ENCODE measurements at places on chromosomes 13 and 19. TPM values are rescaled to one million over a fixed set of nuclear protein-coding genes. Genes with fewer than 3 reads are reported as not detected.
A peak's percentile ranks its signal among the peaks of the same experiment; 100 is the strongest.

Gene SYT3
- not detected for total RNA-seq

GRCh38 chr19:55553217-55554182 lies 8.2 kb upstream of the SBK3 start:
- no peak for DNase-seq

DNA sequence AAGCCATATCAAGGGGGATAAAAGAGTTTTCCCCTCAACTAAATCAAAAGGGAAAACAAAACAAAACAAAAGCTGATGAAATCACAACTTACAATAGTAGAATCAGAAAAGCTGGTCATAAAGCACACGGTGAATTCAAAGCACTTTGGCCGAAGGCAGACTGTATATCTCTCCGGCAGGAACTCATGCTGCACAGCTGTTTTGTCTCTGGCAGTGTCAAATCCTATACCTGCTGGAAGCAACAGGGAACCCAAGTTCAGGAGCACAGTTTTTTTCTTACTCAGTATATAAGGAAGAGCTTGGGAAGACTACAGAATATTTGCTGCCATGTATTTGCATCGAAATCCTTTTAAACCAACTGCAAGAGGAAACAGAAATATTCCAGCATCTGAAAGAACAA lies 213.7 kb downstream of the RFC3 start:
- no peak for DNase-seq

GRCh38 chr13:22562116-22562515 lies 618.7 kb upstream of the SGCG start:
- no peak for DNase-seq

DNA sequence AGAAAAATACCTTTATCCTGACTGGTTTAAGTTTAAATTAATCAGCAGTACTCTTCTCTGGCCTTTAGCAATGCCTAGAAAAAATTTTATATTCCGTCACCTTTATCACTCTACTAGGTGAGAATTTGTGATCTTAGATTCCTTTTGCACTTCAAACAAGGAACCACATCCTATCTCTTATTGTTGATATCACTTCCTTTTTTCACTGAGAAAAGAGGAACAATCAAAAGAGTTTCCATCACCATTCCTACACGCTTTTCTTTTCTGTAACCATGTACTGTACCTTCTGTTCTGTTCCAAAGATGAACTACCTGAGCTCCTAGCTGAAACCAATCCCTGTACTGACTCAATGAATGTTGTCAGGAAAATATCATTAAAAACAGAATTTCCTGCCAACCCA lies 1379.0 kb upstream of the MIR17HG start:
- no peak for DNase-seq

Gene PALM
- 7.8 TPM for total RNA-seq

Gene LHB
- total RNA-seq, result not detected

- DNase-seq, result no peak
These were observed 30.2 kb upstream of the TFDP1 start for GRCh38 chr13:113554333-113554700.

- no peak for DNase-seq
These were observed 8.9 kb downstream of the PINLYP start for GRCh38 chr19:43584484-43584883.

DNA sequence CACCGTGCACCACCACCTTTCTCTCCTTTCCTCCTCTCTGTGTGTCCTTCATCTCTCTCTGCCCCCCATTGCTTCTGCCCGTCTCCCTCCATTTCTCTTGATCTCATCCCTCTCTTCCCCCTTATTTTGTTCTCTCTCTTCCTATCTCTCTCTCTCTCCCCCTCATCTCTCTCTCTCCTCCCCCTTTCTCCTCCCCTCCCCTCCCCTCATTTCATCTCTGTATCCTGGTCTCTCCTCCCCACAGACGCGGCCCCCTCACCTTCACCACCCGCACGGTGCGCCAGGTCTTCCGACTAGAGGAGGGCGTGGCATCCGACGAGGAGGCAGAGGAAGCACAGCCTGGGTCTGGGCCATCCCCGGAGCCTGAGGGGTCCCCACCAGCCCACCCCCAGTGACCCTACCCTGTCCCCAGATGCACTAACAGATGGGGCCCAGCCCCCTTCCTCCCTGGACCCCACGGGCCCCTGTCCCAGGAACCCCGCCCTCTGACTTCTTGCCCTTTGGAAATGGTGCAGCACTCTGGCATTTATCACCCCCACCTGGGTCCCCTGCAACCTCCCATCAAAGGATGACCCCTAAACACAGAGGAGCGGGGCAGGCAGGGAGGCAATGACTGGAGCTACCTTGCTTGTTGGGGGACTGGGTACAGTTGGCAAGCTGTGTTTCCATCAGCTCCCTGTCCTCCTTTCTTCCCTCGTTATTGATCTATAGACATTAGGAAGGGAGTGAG lies 19.6 kb downstream of the KCNC3 start:
- DNase-seq, result no peak

Gene BEST2
- 0.05 TPM for total RNA-seq

DNA sequence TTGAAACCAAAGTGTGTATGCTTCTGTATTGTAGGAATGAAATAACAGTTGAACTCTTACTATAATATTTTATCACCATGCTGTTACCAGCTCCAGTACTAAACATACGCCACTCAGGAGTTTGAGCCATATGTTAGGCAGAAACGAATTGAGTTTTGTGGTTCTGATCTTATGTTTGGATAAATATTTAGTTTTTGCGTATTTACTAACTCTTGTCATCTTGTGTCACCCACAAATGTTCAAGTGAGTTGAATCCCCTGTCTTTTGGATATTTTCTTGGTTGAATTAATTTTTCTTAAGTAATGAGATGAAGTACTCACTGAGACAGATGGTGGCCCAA lies 1.5 kb downstream of the FNDC3A start:
- peak; percentile 19 for DNase-seq

DNA sequence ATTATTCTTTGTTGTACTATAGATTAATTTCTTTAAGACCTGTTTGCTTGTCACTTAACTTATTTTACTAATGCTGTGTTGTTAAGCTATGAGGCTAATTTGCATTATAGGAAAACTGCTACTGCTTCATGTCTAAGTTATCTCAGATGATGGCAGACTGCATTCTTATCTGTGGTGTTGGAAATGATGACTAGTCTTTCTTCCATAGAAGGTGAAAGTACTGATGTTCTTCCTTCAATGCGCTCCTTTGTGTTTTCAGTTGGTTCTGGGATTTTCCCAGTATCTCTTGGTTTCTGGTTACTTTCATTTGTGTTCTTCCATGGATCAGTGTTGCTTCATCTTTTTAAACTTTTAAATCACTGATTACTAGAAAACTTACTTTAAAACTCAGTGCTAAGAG lies 46.9 kb downstream of the TPP2 start:
- DNase-seq, result no peak

- no peak for DNase-seq
These were observed 14.6 kb upstream of the KCNN1 start for GRCh38 chr19:17951990-17952976.

GRCh38 chr13:57627663-57628062 lies 3.9 kb upstream of the PCDH17 start:
- DNase-seq, result peak; percentile 9

Gene CYP2A7
- not detected for total RNA-seq

DNA sequence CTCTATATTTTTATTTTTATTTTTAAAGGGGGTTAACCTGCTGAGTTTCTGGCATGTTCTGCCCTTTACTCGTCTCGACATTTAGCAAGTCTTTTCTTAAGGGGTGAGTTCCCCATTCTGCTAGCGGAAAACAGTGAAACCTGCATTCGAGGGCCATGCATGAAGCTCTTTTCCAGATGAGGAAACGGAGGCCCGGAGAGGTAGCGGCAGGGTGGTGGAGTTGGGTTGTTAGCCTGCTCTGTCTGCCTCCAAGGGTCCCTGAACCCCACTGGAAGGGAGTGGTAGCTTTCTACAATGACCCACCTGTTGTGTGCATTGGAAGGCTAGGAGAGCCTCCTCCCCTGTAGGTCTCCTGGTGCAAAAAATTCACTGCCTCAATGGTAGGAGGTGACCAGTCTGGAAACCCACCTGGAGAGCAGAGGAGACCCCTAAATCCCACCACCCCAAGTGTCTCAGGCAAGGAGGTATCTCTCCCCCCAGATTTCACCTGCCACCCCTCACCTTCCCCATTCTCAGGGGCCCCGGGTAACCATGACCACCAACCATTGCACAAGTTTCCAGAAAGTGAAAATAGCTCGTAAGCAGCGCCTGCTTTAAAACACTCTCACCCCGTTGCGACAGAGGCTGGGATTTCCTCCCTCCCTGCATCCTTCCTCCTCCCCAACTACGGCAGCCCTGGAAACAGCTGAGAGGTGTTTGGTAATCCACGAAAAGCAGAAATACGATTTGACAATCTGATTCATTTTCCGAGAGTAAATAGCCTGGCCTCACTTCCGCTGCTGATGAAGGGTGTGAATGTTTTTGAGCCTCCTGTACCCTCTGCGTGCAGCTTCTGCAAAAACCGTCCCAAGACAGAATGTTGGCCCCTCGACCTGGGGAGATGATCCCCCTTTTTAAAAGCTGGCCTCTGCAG lies 3.5 kb downstream of the KLF2 start:
- peak; percentile 39 for DNase-seq

Gene RELB
- 14.2 TPM for total RNA-seq

DNA sequence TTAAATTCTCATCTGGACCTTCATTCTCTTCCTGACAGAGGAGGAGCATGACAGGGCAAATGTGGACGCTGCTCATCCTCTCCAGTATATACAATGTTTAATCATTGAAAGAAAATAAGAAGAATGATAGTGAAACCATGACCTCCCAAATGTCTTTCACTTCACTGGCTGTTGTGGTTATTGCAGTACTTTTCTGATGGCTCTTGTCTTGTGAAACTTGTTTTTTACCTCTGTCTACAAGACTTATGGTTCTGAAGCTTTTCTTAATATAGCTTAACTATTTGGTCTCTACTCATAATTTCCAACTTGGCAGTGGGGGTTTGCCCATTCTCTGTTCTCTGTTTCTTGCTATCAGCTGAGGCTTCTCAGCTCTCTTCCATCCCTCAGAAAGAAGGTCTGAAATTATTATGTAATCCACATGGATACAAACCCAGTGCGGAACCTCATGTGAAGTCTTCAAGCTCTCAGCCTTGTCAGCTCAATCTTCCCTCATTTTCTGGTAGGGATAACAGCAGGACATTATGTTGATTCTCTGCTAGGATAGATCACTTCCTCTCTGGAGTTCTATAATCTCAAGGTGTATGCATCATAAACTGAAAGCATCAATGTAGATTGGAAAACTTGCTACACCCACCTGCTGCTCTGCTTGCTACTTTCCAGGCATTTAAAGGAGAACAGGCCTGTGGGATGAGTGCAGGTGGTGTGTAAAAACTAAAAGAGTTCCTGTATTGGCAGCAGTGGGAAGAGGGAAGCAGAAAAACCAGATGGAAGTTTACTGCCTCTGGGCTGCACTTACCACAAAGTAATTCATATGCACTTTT lies 250.3 kb upstream of the HTR2A start:
- no peak for DNase-seq

Gene EHD2
- total RNA-seq, result 97.9 TPM

Gene VSTM1
- total RNA-seq, result not detected

Gene SCN1B
- total RNA-seq, result 28.4 TPM

GRCh38 chr19:34241513-34242337 lies 12.6 kb upstream of the GARRE1 start:
- DNase-seq, result peak; percentile 31

DNA sequence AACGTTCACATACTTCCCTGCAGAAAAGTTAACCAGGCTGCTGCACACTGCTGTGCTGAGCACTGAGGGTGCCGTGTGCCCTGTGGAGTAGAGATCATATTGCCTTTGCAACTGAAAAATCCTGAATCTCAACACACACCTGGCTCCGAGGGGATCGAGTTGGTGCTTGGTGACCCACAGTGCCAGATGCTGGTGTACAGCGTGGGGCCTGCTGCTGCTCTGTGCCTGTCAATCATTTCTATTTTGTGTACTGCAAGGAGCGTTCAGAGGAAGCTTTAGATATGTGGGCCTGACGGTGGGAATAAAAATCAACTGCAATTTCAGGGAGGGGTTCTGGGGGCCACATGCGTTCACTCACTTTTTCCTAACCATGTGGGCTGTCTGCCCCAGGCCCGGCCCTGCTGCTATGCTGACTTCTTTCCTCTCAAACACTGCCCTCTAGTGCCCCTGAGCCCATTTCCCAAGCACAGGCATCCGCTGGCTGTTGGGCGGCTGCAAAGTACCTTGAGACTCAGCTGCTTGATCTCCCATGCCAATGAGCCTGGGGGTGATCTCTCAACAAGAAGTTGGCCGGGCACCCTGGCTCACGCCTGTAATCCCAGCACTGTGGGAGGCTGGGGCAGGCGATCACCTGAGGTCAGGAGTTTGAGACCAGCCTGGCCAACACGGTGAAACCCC lies 9.7 kb upstream of the LENG8 start:
- peak; percentile 38 for DNase-seq

- DNase-seq, result no peak
These were observed 3.1 kb downstream of the SOX21 start for GRCh38 chr13:94709001-94709834.

GRCh38 chr19:6421075-6422014 lies 3.3 kb downstream of the KHSRP start:
- no peak for DNase-seq

- no peak for DNase-seq
These were observed 269.3 kb downstream of the UQCRFS1 start for GRCh38 chr19:28943651-28944050.

Gene PRR22
- total RNA-seq, result 0.53 TPM

Gene SMG9
- total RNA-seq, result 16.0 TPM

Gene ZNF582
- 2.8 TPM for total RNA-seq

DNA sequence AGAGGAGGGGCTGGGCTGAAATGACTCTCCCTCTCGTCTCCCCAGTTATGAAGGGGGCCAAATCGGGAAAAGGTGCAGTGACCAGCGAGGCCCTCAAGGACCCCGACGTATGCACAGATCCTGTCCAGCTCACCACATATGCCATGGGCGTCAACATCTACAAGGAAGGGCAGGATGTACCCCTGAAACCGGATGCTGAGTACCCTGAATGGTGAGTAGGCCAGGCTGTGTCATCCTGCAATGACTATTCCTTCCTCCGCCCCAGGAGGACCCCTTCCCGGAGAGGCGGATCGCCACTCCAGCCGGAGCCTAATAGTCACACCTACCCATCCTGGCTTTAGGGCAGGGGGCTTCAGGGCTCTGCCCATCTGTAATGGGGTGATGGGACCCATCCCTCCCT lies 2.6 kb downstream of the MRPL54 start:
- no peak for DNase-seq

- no peak for DNase-seq
These were observed 102.6 kb upstream of the RNF113B start for GRCh38 chr13:98279473-98280175.

Gene ATP4B
- not detected for total RNA-seq

- peak; percentile 83 for DNase-seq
These were observed 50.0 kb upstream of the WDFY2 start for GRCh38 chr13:51534041-51534817.

Gene SSC5D
- total RNA-seq, result 2.1 TPM

- no peak for DNase-seq
These were observed 1.7 kb downstream of the HIF3A start for GRCh38 chr19:46298479-46299003.

Measured in myocyte (in vitro differentiated cells).